ENCODE measurements at places on chromosomes 3 and 15.

- no peak for DNase-seq
These were observed 273.3 kb downstream of the RPLP1 start for GRCh38 chr15:69725957-69726356.

- peak; percentile 46 for DNase-seq
These were observed 212.5 kb downstream of the OSBPL10 start for GRCh38 chr3:31768479-31769125.

DNA sequence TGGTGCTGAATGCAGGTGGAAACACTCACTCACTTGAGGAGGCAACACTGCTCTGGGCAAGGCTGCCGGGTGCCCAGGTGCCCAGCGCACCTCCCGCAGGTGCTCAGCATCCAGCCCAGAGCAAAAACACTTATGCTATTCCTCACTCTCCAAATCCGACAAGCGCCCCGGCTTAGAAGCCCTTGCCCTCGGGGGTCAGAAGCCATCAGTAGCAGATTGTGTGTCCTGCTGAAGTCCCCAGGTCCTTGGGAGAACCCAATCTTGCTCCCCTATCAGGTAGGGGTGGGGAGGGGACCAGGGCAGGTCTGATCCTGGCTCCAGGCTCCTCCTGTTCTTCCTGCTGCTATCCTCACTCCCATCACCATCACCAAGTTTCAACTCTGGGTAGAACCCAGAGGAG, 46.7 kb downstream of the TLE3 start:
- DNase-seq: no peak

- DNase-seq: no peak
These were observed 138.7 kb downstream of the PEX5L start for GRCh38 chr3:179898024-179898423.

- no peak for DNase-seq
These were observed 628.4 kb upstream of the ALCAM start for GRCh38 chr3:104738271-104738670.

DNA sequence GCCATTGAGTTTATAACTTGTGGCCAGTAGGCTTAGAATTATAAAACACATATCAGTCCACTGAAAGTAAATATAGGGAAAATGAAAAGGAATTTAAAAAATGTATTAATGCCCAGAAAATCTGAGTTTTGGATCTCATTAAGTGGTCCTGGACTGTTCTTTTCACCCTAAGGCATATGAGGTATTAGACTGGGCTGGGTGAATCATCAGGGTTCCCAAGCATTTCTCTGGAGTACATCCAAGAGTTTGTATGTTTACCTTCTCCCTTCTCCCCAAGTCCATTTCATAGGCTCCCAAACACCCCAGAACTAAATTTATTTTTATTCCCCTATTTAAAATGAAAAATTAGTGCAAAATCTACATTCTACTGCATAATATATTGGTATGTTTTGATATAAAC, 31.9 kb upstream of the SPTSSB start:
- DNase-seq: no peak

GRCh38 chr3:21067031-21067813, 683.8 kb downstream of the ZNF385D start:
- no peak for DNase-seq

DNA sequence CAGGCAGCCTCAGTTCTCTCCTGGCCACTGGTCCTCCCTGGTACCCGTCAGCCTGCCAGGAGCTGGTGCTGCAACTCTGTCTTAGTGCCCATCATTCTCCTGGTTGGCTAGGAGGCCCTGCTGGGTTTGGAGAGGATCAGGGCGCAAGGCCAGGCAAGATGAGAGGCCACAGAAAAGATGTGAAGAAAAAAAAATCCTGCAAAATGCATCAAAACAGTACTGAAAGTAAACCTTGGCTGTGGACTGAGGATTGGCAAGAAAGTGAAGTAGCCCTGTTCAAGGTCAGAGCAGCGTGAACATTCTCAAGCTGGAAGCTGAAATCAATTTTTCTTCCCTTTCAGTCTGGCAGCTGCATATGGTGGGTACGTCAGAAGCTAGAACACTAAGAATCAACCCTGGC, 74.2 kb downstream of the GTF2E1 start:
- no peak for DNase-seq

DNA sequence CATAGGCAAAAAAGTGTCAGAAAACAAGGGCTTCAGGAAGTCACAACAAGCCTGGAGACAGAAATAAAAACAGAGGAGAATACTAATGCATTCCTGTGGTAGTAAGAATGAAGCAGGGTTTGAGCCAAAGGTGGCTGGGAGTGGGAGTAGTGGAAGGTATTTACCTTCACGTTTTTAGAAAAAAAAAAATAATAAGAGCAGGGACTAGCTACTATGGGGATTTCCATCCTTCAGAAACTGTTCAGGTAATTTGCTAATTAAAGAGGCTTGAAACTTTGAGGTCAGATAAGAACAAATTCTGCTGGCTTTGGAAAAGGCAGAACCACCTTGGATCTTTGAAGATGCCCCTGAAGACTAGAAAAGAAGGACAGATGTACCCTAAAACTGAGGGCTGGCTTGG, 18.4 kb downstream of the ILDR1 start:
- no peak for DNase-seq

- DNase-seq: no peak
These were observed 116.8 kb downstream of the LMLN start for GRCh38 chr3:198076722-198077308.

DNA sequence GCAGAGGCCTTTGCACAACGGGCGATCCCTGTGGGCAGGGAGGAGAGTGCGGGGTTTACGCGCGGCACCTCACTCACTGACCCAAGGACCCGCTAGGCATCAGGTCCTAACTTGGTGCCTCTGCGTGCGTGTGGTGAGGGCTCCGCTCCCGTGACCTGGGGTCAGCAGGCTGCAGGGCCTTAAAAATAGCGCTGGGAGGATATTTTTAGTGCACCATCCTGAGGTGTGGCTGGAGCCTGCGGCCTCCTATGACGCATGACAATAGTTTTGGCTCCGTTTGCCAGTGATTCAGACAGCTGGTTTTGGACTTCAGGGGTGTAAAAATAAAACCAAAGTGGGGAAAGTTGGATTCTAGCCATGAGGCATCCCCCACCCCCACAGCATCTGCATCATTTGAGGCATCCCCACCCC, 139.0 kb downstream of the FAM43A start:
- no peak for DNase-seq

GRCh38 chr15:63402498-63403253, 21.0 kb upstream of the CA12 start:
- DNase-seq: peak; percentile 22

- DNase-seq: no peak
These were observed 22.5 kb downstream of the KIF7 start for GRCh38 chr15:89632563-89633430.

DNA sequence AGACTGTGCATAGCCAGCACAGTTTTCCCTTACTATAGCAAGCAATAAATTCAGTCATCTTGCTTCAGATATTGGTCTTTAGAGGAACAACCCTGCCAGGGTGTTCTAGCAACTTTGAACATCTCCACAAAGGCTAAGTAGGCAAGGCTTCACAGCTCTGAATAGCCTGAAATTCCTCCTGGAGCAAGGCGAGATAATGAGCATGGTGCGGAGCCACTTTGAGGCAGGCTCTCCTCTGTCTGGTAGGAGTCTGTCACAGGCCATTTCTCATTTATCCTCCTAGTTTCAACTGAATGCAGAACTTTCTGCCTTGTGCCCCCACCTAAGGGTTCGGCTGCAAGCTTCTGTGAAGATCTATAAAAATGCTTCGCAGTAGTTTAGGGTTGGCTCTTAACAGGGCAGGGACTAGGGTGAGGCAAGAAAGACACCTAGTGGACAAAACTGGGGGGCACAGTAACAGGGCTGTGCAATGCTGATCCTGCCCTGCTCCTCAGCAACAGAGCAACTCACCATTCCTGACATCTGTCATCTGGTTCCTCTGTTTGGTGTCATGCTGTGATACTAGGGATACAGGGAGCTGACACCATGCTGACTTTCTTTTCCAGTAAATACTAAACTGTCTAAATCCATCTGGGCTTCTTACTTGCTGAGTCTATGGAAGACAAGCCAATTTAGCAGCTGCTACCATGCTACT, 16.6 kb upstream of the EHHADH start:
- no peak for DNase-seq

GRCh38 chr15:93671387-93671943, 559.9 kb upstream of the MCTP2 start:
- DNase-seq: no peak

GRCh38 chr3:65861718-65862117, 177.0 kb downstream of the MAGI1 start:
- no peak for DNase-seq

- DNase-seq: peak; percentile 46
These were observed 71.4 kb downstream of the FBXL22 start for GRCh38 chr15:63668601-63669000.

DNA sequence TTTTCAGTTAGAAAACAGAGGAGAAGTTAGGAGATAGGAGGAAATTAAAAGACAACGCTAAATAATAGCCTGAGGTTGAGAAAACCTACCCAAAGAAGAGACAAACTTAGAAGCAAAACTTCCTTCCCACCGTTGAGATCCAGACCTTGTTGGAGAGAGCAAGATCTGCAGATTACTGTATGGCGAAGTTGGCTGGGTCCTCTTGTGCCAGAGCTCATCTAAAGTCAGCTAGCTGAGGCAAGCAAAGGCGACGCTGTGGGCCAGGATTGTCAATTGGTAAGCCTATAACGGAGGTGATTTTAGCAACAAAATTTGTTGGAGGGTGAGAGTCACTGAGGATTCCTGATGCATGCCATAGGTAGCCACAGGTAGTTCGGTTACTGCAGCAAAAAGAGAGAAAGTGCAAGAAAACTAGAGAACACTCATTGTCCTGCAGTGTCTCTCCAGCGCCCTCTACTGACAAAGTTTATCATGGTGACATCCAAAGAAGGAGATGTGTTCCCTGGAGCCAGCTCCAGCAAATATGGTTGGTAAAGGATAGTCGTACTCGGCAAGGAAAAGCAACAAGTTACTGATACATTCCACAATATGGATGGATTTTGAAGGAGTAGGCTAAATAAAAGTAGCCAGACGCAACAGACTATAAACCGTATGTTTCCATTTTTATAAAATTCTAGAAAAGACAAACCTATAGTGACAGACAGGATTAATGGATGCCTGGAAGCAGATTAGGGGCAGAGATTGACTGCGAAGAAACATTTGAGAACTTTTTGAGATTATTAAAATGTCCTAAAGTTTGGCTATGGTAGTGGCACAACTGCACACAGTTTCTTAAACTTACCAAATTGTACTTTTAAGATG, 9.8 kb upstream of the OR5K4 start:
- DNase-seq: peak; percentile 11

GRCh38 chr3:32481791-32482631, 20.6 kb downstream of the CMTM6 start:
- no peak for DNase-seq

- DNase-seq: no peak
These were observed 378.1 kb downstream of the GABRB3 start for GRCh38 chr15:26394801-26395200.

DNA sequence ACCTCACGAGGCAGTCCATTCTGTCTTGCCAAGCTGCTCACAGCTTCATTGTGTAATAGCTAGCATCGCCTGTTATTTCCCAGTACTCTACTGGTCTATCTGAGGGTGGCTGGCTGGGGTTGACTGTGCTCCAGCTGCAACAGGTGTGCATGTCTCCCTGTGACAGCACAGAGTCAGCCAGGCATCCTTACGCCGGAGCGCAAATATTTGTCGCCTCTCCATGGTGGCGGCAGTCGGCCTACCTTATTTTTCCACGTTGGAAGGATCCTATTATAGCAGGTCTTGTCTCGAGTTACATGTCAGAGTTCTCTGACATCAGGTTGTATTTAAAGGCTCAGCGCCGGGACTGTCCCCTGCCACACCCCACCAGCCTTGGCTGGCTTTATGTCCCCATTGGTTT, 307.1 kb downstream of the TLE3 start:
- no peak for DNase-seq

GRCh38 chr3:153215966-153216365, 53.9 kb downstream of the RAP2B start:
- DNase-seq: no peak

DNA sequence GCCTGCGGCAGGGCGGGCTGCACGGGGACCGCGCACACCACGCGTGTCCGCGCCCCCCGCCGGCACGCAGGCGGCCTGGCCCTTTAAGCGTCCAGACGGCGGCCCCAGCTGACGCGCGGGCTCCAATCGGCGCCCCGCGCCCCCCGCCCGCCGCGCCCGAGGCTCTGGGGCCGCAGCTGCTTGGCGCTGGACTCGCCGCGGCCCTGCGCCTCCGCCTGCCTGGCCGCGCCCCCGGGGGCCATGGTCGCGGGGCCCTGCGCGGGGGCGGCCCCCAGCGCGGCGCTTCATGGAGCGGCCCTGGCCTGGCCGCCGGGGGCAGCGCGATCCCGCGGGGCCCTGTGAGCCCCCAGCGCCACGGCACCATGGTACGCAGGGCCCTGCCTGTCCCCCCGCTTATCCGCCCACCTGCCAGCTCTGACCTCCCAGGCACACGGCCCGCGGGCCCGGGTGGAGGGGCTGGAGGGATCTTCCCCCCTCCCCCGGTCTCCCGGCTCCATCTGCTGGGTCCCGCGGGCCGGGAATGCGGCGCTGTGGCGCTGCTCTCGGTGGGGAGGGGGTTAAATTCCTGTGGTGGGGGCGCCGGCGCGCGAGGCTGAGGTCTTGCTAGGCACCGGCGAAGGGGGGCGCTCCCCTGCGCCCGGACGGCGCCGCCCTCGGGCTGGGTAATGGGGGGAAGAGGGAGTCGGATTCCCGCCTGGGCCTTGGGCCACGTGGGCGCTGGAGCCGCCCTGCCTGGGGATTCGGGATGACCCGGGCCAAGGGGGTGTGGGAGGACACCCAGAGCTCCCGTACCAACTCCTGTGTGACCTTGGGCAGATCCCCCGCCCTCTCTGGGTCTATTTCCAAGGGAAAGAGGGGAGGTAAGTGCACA, 1.1 kb downstream of the ZBTB47 start:
- no peak for DNase-seq

DNA sequence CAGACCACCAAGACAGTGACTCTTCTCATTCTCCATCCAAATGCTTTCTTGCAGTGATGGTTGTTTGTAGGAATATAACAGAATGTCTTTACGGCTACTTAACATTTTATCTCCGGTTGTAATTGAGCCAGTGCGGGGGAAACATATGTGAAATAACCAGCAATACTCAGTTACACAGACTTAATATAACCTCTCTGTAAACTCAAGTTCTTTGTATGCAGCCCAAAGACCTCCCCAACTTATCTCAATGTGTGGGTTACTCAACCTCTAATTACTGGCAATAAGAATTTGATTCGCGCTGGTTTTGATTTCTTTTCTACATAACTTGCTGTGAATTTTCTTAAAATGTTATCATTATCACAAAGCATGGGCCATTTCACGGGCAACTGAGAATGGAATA, 250.6 kb downstream of the TAFA4 start:
- no peak for DNase-seq

DNA sequence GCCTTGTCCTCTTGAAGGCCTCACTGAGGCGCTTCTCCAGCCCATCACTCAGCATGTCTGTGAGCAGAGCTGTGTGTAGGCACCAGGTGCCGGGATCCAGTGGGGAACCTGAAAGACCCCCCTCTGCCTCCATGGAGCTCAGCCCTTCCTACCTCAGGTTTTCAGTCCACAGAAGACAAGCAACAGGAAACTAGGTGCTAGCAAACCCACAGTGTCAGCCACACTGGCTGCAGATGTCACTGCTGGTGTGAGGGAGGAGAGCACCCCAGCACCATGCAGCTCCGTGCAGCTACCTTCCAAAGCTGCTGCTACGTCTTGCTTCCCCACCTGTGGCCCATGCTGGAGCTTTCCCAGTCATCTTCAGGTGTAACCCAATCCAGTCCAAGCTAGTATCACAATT, 17.9 kb downstream of the PSTPIP1 start:
- DNase-seq: peak; percentile 34

- no peak for DNase-seq
These were observed 588.5 kb upstream of the TGFBR2 start for GRCh38 chr3:30017901-30018300.

GRCh38 chr3:33074217-33075067, 22.5 kb downstream of the GLB1 start:
- DNase-seq: peak; percentile 77

Measured in T-helper 1 cell (primary cell).